K562 (cell line): ENCODE measurements at places on chromosomes 13 and 19. TPM values are rescaled to one million over a fixed set of nuclear protein-coding genes. Genes with fewer than 3 reads are reported as not detected.

DNA sequence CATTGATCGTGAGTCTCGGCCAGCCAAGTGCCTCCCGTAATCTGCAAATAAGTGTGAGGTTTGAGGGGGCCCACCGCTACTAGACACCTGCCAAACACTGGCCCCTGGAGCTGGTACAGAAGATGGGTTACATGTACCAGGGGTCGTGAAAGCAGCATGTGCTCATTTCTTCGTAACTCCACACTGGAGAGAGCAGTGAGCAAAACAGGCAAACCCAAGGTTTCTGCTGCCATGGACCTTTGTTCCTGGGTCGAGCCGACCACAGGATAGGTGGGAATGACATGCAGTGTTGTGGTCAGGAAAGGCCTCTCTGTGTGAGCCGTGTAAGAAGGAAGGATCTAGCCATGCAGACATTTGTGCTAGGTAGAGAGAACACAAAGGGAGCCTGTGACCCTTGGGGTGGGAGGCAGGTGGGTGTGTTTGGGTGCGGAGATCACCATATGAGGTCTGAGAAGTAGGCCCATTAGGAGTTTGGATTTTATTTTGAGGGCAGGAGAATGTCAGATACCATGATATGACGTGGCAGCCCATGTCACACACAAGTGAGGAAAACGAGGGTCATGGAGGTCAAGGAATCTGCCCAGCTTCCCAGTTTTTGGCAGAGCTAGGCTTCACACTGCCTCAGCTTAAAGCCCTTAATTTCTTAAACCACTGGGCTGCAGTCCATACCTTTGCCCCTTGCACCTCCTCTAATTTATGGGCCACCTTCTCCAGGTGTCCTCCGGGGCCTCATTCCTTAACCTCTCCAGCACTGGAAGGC lies 919 bp downstream of the GTF3A start:
- peak; percentile 8 for DNase-seq
- peaks cover 41% of the 10 kb centered on the region for H3K36me3 ChIP-seq
- no peaks in the 10 kb centered on the region for H3K27me3 ChIP-seq
- H3K4me1 ChIP-seq: peaks cover 37% of the 10 kb centered on the region
- peak overlapping the region; percentile 85 for H3K27ac ChIP-seq

- peaks cover 4% of the 10 kb centered on the region; the same call in 1 of the 3 replicates for H3K27me3 ChIP-seq
- no peaks in the 10 kb centered on the region; the same call in 2 of the 3 replicates for H3K4me1 ChIP-seq
- H3K4me3 ChIP-seq: no peak overlapping the region
- H3K36me3 ChIP-seq: no peaks in the 10 kb centered on the region
- DNase-seq: no peak
Measured at GRCh38 chr19:46155237-46155636, 7.2 kb downstream of the IGFL2 start.

Gene VSTM2B
- total RNA-seq: not detected in 2 replicates

- no peak overlapping the region for H3K27ac ChIP-seq
- no peak overlapping the region for H3K4me3 ChIP-seq
- no peak for DNase-seq
- H3K36me3 ChIP-seq: no peaks in the 10 kb centered on the region
- no peaks in the 10 kb centered on the region for H3K27me3 ChIP-seq
- H3K4me1 ChIP-seq: no peaks in the 10 kb centered on the region
Measured at GRCh38 chr13:100203696-100204367, 114.9 kb downstream of the PCCA start.

- no peak overlapping the region for H3K4me3 ChIP-seq
- H3K27me3 ChIP-seq: no peaks in the 10 kb centered on the region
- no peak overlapping the region for H3K27ac ChIP-seq
- no peaks in the 10 kb centered on the region for H3K36me3 ChIP-seq
Measured at GRCh38 chr13:84844473-84844872, 954.7 kb downstream of the SLITRK6 start.

DNA sequence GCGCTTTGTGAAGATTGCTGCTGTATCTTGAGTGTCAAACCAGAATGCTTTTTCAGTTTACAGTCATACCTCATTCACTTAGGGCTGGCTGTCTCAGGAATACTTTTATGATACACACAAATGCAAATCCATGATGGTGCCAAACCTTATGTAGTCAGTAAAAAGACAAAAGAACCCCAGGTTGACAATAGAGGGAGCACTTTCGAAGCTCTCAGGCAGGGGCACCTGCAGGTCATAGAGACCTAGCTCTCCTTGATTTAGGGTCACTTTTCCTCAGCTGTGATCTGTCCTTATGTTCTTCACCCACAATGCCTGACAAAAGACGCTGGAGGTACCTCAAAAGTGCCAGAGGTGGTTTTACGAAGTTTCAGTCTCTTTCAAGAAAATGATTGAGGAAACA lies 172.2 kb downstream of the DNAJC15 start:
- no peak overlapping the region for H3K27ac ChIP-seq
- H3K4me3 ChIP-seq: no peak overlapping the region
- no peaks in the 10 kb centered on the region for H3K27me3 ChIP-seq
- H3K36me3 ChIP-seq: no peaks in the 10 kb centered on the region
- DNase-seq: no peak

GRCh38 chr19:17601683-17602082 lies 46.2 kb downstream of the COLGALT1 start:
- H3K4me1 ChIP-seq: peaks cover 45% of the 10 kb centered on the region
- no peaks in the 10 kb centered on the region for H3K36me3 ChIP-seq
- no peak overlapping the region for H3K4me3 ChIP-seq
- H3K27ac ChIP-seq: no peak overlapping the region

- H3K4me1 ChIP-seq: no peaks in the 10 kb centered on the region
- no peak overlapping the region for H3K4me3 ChIP-seq
- no peak for DNase-seq
- H3K27me3 ChIP-seq: no peaks in the 10 kb centered on the region
- H3K36me3 ChIP-seq: no peaks in the 10 kb centered on the region
Measured at GRCh38 chr13:63516124-63516523, 2100.5 kb upstream of the PCDH20 start.

Gene SIGLEC14
- total RNA-seq: not detected in 2 replicates

GRCh38 chr13:77437267-77437666 lies 98.2 kb upstream of the SCEL start:
- no peaks in the 10 kb centered on the region for H3K36me3 ChIP-seq
- no peak overlapping the region for H3K4me3 ChIP-seq
- no peaks in the 10 kb centered on the region for H3K4me1 ChIP-seq
